ENCODE measurements at places on chromosomes 13 and 19.

DNA sequence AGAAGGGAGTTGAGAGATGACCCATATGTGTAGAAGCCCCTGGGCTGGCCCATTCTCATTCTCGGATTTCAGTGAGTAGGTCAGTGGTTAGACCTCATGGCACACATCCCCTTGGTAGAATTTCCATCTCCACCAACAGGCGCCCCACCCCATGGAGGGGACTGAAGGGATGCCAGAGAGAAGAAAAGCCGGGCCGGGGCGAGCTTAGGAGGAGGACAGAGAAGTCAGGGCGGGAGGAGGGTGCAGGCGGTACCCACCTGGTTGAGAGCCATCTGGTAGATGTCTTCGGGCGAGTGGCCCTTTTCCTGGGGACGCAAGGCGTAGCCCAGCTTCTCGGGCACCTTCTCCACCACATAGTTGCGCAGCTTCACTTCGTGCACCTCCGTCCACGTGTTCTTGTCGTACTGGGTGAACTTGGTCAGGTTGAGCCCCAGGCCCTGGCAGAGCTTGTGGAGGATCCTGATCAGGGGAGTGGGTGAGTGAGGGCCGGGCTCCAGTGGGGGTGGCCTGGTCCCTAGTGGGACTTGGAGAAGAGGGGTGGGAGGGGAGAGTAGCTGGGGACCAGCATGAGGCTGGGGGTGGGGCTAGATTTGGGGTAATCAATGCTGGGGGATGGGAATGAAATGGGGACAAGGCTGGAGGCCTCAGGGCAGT, 2.5 kb downstream of the IL4I1 start:
- no peak for DNase-seq

DNA sequence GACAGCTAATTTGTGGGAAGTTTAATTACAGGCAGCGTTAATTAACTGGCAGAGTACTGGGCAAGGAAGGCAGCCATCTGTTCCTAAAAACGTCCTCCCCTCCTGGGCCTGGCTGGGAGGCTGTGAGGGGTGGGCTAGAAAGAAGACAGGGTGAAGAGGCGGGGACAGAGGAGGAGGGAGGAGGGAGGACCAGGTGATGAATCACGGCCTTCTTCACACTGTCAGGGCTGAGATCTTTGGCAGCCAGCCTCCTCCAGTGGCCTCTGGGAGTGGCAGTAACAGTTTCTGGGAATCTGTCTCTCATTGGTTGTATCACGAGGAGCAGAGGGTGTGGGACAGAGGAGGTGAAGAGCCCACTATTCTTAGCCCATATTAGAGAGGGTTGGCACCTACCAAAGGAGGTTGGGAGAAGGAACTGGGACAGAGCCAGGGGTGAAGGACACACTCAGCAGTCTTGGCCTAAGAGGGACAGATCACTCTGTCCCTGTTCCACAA, 9.6 kb upstream of the ZNRF4 start:
- no peak for DNase-seq

GRCh38 chr19:5193192-5193591, 147.4 kb downstream of the PTPRS start:
- DNase-seq = no peak

DNA sequence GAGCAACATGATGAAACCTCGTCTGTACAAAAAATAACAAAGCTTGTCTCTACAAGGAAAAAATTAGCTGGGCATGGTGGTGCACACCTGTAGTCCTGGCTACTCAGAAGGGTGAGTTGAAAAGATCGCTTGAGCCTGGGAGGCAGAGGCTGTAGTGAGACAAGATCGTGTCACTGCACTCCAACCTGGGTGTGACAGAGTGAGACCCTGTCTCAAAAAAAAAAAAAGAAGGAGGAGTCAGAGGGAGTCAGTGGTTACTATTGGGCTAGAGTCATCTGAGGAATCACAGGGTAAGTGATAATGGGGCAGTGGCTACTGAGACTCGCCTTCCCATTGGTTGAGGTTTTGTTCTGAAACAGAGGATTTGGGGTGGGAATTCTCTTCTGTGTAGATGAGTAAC, 1.9 kb upstream of the GPI start:
- DNase-seq = no peak

- DNase-seq = no peak
Observed at GRCh38 chr19:6319376-6319775, 14.0 kb downstream of the ACER1 start.

GRCh38 chr19:41541990-41542584, 33.9 kb upstream of the CEACAM21 start:
- DNase-seq = no peak

DNA sequence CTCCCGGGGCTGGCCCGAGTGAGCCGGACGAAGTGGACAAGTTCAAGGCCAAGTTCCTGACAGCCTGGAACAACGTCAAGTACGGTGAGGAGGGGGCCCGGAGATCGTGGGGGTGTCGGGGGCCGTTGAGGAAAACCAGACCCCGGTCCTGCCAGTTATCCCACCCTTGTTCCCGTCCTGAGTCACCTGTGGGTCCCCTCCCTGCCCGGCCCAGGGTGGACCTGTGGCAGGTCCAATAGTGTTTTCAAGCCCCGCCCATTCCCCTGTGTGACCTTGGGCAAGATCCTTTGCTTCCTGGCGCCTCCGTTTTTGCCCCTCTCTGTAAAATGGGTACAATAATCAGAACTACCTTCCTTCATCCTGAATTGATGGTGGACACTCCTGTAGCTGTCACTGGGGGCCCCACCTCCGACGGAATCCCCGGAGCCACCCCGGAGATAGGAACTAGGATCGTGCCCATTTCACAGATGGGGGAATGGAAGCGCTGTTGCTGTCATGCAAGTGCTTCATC, 593 bp downstream of the ATG4D start:
- no peak for DNase-seq

GRCh38 chr13:75432811-75433244, 49.1 kb downstream of the TBC1D4 start:
- DNase-seq = no peak

DNA sequence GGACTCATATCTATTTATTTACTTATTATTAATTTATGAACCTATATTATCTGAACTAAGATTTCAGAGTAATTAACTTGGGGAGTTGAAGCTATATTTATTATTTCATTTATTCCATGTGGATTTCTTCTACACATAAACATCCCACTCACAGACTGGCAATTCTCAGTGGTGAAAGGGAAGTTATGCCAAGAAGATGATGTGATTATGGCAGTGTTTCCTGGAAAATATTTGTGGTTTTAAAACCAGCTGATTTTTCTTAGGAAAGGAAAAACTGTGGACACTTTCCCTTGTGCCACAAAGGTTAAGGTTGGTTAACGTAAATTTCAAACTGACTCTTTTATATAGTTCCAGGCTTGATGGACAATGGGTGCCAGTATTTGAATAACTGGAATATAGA, 513.1 kb downstream of the SLITRK6 start:
- no peak for DNase-seq

DNA sequence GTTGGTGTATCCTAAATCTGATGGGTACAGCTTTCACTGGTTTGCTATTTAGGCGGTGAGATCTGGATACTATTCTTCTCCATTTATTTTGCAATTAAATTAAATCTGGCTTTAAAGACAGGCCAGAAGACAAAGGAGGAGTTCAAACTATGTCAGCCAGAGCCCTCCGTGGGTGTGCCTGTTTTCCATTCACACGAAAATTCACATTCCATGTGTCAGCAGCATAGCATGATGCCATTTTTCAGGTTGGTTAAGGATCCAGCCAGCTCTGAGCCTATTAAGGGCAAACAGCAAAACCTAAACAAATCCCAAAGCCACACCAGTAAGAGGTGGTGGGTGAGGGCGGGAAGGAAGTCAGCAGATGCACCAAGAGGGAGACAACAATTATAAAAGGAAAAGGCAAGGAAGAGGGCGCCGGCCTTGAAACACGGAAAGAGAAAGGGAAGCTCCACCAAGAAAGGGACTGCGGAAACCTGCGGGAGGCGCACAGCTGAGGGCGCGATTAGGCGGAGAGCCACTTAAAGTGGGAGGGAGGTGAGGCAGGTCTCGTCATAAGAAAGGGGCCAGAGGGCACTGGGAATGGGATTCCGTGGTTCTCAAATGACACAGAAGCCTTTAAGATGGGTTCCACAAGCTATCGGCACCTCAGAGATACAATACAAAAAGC, 43.0 kb downstream of the CARS2 start:
- DNase-seq = no peak

DNA sequence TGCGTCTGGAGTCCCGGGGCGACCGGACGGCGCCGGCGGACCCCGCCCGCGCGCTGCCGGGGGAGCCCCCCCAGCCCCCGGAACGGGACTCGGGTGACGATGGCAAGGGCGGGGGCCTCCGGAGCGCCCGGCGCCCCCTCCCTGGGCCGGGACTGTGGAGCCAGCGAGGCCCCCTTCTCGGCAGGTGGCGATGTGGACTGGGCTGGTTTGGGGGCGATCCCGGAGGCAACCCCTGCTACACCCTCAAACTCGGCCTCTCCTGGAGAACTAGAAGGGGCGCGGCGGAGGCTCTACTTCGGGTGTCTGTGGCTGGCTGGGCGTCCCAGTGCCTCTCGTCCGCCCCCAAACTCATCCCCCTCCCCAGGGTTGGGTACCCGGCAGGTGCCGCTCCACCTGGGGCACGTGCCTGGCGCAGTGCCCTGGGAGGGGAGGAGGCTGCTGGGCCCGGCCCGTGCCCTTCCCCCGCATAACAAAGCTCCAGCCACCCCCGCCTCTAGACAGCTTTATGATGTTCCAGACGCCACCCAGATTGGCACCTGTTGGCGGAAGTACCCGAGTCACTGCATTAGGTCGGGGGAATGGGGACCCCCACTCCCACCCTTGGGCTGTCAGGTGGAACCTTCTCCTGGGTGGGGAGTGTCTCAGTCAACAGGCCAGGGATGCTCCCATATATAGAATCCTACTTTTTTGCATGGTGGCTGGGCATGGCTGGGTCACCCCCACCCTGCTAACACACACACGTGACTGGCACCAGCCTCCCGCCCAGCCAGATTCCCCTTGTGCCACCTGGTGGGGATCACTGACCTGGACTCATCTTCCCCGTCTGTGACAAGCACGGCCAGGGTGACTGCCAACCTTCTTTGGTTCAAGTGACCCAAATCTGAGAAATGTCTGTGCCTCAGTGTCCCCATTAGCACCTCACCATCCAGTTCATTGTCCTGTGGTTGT, 722 bp downstream of the PKN1 start:
- no peak for DNase-seq

DNA sequence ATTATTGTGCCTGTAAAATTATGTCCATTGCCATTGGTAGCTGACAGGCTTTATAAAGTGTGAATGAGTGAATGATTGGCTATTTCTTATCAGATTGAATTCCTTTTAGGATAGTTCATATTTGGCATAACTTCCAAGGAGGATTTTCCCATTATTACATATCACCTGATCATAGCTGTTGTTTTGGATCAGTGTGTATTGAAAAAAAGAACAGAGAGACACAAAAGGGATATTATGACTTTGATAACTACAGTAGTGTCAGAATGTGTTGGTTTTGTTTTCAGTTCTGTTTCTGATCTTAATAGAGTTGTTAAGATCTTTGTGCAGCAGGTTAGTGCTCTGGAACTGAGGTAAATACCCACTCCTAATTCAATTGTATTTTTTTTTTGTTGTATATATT, 103.8 kb downstream of the LRCH1 start:
- no peak for DNase-seq

DNA sequence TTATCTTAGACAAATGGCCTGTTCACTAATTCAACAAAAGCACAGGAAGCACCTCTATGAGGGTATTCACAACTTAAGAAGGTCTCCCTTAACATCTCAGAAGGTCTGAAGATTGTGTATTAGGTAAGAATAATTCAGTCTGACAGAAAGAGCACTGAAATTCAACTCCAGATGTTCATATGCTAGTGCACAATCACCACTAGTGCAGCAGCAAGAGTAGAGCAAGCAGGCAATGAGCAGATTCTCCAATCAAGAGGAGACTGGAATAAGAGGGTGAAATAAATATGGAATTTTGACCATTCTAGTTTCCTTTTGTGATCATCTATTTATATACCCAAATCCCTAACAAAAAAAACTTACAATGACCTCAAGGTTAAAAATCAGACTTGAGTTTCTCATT, 52.0 kb downstream of the MPHOSPH8 start:
- no peak for DNase-seq

DNA sequence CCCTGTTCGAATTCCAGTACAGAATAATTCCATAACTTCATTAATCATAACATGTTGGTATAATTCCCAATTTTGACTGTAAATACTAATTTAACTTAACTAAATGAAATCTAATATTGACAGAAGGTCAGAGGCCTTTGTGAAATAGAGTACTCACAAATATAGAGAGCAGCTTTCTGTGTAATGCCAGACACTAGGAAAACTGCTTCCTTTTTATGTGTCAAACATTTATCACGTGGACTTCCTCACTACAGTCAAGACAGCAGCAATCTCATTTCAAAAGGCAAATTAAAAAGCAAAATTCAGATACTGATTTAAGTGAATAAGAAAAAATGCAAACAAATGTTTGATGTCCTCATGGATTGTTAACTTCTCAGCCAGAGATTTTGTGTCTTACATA, 13.1 kb downstream of the ITM2B start:
- no peak for DNase-seq

- DNase-seq = no peak
Observed at GRCh38 chr13:96780105-96780504, 214.2 kb downstream of the OXGR1 start.
